ENCODE measurements at places on chromosomes 16 and 17.

- no peak for DNase-seq
Observed at GRCh38 chr17:9557857-9558256, 17.8 kb downstream of the STX8 start.

GRCh38 chr16:11386054-11386680 lies 40.9 kb downstream of the RMI2 start:
- DNase-seq = no peak

- DNase-seq = no peak
Observed at GRCh38 chr17:17833658-17834357, 3.0 kb downstream of the SREBF1 start.

DNA sequence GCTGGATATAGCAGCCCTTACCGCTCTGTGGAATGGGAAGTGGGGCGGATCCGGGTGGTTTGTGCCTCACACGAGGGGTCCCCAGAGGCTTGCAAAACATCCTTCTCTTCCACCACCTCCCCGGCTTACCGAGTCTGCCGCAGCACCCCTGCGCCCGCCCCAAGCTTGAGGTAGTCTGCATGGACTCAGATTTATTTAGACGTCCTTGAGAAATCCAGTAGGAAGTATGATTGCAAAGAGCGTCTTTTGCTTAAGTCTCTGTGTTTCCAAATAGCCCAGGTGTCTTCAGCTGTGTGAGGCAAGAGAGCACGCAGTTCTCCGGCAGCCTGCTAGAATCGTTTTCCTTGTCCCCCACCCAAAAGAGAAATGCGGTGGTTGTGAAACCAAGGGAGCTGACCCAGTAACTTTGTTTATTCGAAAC lies 2.4 kb downstream of the KIAA0513 start:
- no peak for DNase-seq

- DNase-seq = no peak
Observed at GRCh38 chr17:14125518-14126137, 56.3 kb downstream of the COX10 start.

- DNase-seq = no peak
Observed at GRCh38 chr17:66040402-66040801, 151.5 kb downstream of the CEP112 start.

GRCh38 chr17:3915581-3915994 lies 677 bp downstream of the P2RX1 start:
- no peak for DNase-seq

DNA sequence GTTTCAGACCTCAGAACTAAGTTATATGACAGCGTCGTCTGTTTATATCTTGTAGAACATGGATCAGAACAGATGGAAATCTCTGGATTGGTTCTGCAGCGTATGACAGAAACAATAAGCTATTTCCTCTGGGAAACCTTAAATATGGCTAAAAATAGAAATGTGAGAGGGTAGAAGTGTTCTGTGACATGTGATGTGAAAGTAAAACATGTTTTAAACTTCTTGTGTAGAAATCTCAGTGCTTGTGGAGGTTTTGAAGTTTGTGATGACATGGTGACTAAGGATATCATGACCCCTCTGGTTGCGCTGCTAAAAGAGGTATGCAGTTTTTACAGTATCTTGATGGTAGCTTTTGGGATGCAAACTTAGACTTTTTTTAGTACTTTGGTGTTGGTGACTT lies 2.8 kb downstream of the HEATR3 start:
- no peak for DNase-seq

DNA sequence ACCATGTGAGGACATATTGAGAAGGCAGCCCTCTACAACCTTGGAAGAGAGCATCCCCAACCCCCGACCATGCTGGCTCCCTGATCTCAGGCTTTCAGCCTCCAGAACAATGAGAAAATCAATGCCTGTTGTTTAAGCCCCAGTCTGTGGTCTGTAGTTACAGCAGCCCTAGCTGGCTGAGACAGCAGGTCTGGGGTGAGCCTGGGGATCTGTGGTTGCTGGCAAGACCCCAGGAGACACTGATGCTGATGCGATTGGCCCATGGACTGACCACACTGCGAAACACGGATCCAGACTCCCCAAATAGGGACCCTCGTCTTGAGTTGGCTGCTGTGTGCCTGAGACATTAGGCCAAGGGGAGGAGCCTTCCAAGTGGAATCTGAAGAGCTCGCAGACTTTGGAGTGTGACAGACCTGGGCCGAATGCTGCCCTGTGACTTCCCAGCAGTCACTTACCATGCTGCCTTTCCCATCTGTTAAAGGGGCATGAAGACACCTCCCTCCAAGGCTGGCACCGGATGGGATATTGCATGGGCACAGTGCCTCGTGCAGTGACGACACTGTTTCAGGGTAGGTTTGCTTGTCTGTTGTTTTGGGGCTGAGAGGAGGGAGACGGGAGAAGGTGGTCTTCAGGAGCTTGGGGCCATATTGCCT lies 147.8 kb upstream of the RPL38 start:
- no peak for DNase-seq

- no peak for DNase-seq
Observed at GRCh38 chr16:79067600-79067999, 532.9 kb downstream of the MAF start.

GRCh38 chr16:65843941-65844340 lies 522.5 kb upstream of the CDH5 start:
- DNase-seq = no peak

- no peak for DNase-seq
Observed at GRCh38 chr16:7236824-7237410, 95.7 kb upstream of the RBFOX1 start.

DNA sequence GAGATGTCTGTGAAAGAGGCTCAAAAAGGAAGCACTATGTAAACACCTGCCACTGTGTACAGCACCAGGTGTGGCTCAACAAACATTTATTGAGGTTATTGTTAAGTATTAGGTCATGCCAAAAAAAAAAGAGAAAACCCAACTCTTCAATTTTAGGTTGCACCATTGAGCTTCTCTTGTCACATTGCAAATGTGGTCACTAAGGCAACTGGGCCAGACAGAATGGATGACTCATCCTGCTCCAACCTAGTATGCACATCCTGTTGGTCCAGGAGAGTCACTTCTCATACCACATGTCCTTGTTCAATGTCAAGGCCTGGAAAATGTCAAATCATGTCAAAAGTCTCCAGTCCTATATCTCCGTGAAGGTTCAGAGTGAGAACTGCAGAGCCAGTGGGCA lies 25.0 kb downstream of the HOXB1 start:
- peak; percentile 19 for DNase-seq

DNA sequence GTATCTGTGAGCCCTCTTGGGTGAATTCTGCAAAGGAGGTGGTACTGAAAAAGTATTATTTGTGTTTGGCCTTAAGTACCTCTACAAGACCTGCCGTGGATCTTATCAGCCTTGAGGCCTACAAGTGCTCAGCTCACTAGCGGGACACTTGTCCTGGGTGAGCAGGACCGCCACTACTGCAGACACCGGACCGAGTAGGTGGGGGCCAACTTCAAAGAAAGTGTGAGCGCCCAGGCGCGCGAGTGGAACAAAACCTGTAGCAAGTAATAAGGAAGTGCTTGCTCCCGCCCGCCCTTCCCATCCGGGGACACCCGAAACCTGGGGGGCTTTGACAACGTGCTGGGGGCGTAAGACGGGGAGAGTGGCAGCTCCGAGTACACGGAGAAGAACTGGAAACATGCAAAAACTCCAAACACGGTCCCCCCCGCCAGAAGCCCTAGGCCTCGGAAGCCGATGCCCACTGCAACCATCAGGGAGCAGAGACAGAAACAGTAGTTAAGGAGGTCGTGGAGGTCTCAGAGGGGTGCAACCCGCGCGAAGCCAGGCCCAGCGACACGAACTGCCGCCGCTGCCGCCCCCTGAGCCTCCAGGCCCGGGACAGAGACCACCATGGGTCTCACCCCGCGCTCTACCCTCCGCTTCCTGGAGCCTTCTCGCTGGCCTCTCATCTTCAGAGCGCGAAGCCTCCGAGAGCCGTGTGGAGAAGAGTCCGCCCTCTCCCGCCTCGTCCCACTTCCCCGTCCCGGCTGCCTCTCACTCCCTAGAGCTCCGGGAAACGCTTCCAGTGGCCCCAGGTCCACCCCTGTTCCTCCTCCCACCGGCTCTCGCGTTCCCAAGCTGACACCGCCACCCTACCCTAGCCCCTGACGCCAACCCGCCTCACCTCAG lies 537 bp downstream of the CNOT1 start:
- peak; percentile 64 for DNase-seq

- peak; percentile 93 for DNase-seq
Observed at GRCh38 chr17:7841396-7841914, 7.4 kb downstream of the KDM6B start.

DNA sequence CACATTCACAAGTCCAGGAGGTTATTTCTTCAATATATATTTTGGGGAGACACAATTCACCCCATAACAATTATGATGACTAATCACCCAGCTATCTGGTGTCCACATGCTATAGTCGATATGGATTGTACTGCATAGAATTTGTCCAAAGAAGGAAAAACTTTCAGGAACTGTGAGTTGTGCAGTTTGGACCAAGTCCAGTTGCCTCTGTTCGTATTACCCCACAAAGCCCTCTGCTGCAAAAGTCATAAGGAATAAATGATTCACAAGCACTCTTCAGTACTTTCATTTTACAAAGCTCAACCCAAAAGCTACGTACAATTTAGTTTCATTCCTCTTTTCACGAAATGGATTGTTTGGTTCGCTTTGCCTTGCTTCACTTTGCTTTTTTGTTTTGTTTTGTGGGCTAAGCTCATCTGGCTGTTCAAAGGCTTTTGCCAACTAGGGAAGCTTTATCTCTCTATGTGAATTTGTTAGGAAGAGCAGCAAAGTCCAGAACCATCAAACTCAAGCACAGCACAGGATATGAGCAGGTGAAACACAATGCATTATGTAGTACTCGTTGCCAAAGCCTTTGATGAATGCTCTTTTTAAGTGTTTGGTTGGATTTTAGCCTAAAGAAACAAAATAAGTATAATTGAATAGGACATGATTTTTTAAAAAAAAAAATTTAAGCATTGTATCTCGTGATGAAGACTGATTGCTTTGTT lies 98.6 kb downstream of the ZNF18 start:
- no peak for DNase-seq

GRCh38 chr17:77877646-77878355 lies 80.7 kb upstream of the TNRC6C start:
- no peak for DNase-seq

- DNase-seq = no peak
Observed at GRCh38 chr16:1895949-1896675, 22.1 kb downstream of the HS3ST6 start.

Data from activated CD4-positive, alpha-beta T cell treated with anti-CD3 and anti-CD28 coated beads, Interleukin-2, amount 50 U/mL, for 48 hours (primary cell).